Midbrain (tissue), 1 donor: ENCODE measurements at places on chromosomes 5 and 9.

DNA sequence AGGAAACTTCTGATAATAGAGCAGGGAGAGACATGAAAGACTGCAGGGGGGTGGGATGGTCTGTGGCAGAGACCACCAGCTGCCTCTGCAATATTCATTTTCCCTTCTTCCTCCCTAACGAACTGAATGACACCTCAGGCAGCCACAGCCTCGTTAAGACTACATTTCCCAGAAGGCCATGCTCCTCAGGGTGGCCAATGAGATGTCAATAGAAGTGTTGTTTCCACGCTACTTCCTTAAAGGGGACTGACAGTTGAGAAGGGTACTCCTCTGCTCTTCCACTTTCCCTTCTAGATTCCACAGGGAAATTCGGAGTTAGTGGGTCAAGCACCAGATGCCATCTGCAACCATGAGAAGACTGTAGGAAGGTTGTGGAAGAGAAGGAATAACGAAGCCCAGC lies 52.0 kb upstream of the DAPK1 start:
- DNase-seq = peak; percentile 54

GRCh38 chr9:134324359-134325095 lies 1.7 kb upstream of the RXRA start:
- DNase-seq = no peak

DNA sequence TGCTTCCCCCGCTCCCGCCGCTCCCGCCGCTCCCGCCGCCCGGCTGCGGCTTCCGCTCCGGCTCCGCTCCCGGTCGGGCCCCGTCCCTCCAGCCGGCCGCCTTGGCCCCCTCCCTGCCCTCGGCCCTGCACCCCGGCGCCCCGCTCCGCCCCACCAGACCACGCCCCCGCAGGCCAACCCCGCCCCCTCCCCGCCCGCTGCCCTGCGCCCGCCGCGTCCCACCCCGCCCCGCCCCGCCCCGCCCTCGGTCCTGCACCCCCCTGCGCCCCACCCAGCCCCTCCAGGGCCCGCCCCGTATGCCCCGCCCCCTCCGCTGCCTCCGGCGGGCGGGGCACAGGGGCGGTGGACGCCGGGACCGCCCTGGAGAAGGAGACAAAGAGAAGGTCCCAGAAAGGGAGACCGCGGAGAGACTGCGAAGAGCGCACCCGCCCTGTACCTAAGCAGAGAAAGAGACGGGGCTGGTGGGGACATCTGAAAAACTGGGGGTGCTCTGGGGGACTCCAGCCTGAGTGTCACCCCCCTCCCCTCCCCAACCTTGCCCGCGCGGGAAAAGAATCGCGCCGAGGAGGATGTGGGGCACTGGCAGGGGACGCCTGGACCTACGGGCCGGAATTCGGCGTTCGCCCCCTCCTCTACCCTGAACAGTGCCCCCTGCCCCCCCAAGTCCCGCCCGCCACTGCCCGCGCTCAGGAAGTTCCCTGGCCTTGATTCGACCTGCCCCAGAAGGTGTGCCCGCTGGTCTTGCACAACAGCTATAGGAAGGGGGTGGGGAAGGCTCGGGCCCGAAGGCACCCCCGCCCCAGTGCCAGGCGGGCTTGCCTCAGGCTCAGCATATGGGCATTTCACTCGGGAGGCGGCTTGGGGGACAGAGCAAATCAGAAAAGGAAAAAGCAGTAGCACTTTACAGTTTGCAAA lies 42.8 kb upstream of the STXBP1 start:
- DNase-seq = peak; percentile 56

DNA sequence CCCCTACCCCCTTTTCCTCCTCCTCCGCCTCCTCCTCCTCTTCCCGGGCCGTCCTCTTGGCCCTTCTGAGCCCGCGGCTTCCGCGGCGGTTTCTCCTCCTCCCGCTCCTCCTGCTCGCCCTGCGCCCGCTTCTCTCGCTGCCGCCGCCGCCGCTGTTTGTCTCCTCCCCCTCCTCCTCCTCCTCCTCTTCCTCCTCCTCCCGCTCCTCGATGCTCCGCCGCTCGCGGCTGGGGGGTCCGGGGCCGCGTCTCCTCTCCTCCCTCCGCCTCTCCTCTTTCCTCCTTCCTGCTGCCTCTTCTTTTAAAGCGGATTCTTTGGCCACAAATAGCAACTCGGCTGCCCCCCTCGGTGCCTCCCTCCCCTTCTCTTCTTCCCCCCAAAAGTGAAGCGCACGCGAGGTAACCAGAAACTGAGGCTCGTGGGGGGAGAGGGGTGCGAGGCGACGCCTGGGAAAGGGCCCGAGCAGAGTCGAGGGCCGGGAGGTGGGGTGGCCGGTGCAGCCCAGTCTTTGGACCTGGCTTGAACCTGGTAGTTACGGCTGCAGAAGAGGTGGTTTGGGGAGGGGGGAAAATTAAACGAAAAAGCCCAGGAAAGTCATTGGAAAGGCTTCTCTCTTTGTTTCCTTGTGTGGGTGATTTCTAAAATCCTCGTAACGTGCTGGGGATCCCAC lies 1058.5 kb upstream of the DMAC1 start:
- peak; percentile 83 for DNase-seq

- peak; percentile 69 for DNase-seq
These were observed 288.9 kb upstream of the MPDZ start for GRCh38 chr9:13568405-13568804.

DNA sequence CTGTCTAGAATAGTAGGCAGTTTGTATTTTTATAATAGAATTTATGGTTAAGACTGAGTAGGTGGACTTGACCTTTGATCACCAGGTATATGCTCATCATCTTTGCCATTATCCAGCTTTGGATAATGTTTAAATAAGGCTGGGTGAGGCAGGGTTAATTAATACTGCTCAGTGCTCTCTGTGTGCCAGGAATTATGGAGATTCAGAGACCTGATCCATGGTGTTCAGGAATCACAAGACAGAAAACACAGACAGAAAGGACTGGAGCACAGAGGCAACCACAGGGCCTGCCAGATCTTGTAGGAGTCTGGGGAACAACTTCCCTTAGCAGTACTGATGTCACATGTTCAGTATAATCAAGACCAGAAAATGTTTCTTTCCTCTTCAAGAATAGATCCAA lies 186.3 kb upstream of the ADCY2 start:
- no peak for DNase-seq

DNA sequence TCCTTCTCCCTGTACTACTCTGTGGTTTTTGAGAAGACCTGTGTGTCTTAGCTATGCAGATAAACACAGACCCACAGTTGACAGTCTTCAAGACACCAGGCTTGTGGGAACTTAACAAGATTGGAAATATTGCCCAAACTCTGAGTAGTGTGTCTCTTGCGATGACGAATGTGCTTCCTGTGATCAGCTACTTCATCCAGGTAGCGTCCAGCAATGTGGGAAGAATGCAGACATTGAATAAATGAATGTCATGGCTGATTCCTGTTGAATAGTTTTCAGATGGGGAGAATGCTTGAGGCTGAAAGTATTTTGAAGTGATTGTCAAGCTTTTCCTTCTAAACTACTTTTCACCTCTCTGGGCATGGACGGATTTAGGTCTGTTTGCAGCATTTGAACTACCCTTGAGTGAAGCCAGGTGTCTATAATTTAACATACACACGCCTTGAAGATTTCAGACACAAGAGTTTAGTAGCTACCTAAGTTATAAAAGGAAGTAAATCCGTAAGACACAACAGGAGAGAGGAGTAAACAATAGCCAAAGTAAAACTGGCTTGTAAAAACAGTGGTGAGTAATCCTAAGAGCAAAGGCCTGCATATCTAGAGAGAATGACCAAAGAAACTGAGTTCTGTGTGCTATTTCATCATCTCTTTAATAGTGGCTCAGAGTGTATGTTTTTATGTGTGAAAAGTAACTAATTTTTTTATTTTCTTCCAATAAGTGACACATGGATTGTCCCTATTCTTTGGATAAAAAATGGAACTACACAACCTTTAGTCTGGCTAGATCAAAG lies 30.0 kb upstream of the ARL14EPL start:
- DNase-seq = no peak

DNA sequence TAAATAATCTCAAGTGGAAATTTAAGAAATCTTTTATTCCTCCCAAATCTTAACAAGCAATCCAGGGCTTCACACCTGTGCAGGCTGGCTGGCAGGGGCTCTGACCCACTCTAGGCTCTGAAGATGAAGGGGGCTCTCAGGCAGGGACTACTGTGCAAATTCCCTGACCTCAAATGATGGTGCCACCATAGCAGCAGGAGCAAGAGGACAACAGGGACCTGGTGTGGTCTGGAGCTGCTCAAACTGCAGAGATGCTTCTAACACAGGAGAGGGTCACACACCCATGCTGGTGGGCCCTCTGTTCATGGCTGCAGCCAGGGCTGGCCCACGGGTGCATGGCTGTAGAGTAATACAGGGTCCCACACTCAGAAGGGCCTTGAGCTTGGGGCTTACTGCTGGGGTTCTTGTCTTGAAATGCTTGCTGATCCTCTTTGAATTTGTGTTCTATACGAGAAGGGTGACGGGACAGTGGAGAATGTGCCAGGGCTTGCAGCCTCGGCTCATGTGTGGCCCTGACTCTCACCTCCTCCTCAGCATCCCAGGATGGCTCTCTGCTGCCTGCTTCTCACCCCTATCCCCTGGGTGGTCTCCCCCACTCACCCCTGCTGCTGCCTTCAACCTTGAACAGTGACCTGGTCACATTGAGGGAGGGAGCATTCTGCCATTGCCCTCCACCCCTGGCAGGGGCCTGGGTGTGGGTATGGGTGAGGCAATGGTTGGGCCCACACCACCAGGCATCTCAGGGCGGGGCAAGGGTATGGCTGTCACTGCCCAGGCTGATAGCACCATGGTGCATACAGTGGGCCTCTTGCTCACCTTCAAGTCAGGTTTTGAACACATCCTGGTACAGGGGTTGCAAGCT lies 191.7 kb downstream of the FSTL4 start:
- no peak for DNase-seq

DNA sequence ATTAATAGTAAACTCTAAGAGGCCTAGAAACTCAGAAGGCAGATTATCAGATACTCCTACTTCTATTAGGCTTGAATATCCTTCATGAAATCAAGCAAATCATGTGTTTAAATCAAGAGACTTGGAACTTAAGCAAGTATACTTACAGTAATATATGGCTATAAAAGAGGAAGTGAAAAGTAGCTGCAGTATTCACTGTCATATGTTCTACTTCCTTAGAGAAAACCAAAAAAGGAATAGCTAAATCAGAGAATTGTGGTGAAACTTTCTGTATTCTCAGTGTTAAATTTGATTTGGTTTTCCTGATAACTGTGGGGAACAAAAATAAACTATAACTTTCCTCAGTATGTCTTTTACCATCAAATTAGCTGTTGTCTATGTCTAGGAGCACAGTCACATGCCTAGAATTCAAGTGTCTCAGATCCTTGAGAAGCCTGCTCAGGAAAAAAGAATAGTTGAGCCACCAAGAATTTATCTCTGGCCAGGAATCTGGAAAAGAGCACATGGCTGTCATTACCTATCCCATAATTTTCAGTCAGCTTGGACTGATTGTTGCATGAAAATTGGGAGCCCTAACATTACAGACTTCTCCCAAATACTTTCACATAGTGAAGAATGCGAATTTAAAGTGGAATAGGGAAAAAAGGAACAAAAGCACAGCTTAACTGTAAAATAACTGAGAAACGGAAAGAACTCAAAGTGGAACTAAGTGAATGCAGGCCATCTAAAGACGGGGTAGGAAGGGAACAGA lies 1.7 kb downstream of the FKBP15 start:
- DNase-seq = peak; percentile 18

DNA sequence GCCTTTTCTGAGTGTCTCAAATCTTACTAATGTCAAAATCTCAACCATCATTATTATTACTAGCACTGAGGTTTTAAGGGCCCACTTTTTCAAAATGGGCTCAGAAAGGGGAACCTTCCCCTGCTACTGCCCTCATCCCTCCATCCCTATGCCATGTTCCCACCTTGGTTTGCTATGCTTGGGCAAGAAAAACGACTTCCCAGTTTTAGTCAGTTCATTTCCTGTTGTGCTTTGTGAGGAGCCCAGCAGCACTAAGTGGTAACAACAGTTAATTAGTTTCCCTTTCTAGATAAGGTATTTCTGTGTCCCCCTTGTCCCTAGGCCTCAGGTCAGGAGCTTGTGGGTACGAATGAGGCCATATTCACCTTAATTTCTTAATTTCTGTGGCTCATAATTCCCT lies 595.2 kb downstream of the RAB3C start:
- DNase-seq = no peak

- no peak for DNase-seq
These were observed 80.6 kb downstream of the RAD23B start for GRCh38 chr9:107363516-107364152.

GRCh38 chr5:980966-981365 lies 27.6 kb upstream of the NKD2 start:
- no peak for DNase-seq

GRCh38 chr5:126561908-126562307 lies 33.1 kb downstream of the ALDH7A1 start:
- no peak for DNase-seq

DNA sequence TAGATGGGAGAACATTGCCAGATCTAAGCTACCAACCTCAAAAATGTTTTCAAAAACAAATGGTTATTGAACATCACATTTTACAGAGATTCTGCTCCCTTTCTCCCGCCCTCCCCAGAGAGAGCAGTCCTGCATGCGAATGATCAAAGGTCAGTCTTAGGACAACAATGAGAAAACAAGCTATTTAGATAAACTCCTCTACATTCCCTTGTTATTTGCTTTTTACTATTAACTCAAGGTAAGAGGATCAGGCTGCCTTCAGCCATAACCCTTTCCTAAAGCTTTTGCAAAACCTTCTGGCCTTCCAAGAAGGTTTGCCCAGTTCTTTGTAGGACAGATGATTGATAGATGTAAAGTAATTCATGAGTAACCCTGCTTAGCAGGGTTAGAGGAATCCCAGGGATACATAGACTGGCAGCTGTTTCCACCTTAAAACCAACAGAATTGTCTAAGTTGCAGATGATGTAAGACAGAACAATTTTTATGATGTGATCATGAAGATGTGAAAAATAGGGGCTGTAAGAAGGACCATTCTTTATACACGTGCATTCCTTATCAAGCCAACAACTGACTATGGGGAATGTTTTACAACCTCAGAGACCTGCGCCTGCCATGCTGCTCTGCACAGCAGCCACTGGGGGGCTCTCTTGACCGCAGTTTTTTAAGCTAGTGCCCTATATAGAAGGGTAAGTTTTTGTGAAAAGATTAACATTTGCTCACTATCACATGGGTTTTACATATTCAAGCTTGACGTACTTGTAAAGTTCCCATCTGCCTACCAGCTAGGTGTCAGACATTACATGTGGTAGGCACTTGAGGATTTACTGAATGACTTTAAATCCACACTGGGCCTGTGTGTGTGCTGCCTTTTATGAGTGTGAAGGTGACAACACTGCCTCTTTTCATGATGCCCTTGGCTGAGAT lies 2.3 kb upstream of the ZNF782 start:
- peak; percentile 85 for DNase-seq

- no peak for DNase-seq
These were observed 152.7 kb downstream of the SNX18 start for GRCh38 chr5:54670281-54670680.

GRCh38 chr5:56085193-56085592 lies 90.4 kb upstream of the IL6ST start:
- no peak for DNase-seq

DNA sequence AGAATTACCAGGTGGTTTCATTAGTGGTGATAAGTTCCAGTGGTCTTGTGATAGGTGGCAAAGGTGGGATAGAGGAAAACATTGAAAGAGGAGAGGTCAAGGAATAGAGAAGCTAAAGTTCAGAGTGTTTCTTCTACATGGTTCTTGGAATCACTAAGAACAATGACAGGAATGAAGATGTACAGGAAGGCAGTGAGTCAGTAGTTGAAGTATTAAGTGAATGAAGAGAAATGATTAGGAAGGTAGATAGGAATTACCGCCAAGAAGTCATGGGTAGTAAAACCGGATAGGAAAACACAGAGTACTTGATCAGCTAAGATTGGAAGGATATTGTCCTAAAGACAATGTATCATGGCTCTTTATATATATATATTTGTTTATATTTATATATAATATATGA lies 37.9 kb upstream of the RASA1 start:
- no peak for DNase-seq

GRCh38 chr5:150138551-150139265 lies 16.9 kb downstream of the PDGFRB start:
- DNase-seq = peak; percentile 52
